ENCODE measurements at places on chromosomes 2 and 18. TPM values are rescaled to one million over a fixed set of nuclear protein-coding genes. Genes with fewer than 3 reads are reported as not detected.

DNA sequence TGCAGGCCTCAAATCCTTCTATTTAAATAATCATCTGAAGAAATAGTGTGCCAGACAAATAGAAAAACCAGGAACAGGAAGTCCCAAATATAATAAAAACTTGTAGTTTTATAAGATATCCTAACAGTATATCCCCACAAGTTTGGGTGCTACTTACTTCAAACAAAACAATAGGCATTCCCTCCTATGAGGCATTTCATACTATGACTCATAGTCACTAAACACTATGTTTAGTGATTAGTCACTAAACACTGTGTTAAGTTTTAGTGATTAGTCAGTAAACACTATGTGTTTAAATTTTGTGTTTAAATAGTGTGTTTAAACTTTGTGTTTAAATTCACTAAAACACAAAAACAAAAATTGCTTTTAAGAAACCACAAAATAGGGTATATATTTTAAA, 407.0 kb upstream of the CDH19 start:
- peak; percentile 59 for ATAC-seq

DNA sequence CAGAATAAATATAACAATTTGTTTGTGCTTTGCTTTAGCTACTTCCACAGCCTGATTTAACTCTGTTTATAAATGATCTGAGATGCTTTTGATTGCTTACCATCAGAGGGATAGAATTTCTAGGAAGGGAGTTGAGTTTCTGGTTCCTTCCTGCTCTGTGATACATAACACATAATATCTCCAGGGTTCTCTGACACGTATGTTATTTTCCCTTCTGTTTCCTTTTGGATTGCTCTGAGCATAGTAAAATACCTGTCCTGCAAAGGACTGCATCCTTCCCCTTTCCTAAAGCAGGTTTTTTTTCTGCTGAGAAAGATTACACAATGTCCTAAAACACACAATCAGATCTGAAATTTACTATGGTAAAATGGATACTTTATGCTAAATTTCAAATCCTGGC, 76.1 kb downstream of the CABYR start:
- ATAC-seq = no peak

DNA sequence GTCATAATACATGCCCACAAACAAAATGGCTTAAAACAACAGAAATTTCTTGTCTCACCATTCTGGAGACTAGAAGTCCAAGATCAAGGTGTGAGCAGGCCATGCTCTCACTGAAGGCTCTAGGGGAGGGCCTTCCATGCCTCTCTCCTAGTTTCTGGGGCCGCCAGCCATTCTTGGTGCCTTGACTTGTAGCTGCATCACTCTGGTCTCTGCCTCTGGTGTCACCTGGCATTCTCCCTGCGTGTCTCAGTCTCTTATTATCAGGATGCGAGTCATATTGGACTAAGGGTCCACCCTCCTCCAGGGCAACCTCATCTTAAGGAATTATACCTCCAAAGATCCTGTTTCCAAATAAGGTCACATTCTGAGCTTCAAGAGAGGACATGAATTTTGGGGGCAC, 76.1 kb downstream of the KCNF1 start:
- no peak for ATAC-seq

SOS1 gene
- total RNA-seq = 19.6 TPM

CXCR2 gene
- total RNA-seq = 18.7 TPM

LRRTM4 gene
- total RNA-seq = not detected

LYG1 gene
- total RNA-seq = 0.20 TPM

ANKRD53 gene
- total RNA-seq = 0.40 TPM

DNA sequence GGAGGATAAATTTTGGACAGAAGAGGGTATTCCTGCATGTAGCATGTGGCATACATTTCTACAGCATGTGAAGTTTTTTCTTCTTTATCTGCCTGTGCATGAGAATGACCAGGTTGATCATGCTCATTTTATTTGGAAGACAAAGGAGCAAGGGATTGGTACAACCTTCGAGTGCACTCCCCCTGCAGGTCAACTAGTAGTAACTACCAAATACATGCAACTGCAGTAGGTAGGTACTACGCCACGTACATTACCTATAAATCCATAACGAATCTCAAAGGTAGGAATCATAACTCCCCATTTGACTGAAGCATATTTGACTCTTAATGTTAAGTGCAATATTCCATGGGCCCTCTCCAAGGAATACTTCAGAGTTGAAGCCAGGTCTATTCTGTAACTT, 763.9 kb downstream of the TSN start:
- no peak for ATAC-seq

RBM44 gene
- total RNA-seq = 0.36 TPM

DNA sequence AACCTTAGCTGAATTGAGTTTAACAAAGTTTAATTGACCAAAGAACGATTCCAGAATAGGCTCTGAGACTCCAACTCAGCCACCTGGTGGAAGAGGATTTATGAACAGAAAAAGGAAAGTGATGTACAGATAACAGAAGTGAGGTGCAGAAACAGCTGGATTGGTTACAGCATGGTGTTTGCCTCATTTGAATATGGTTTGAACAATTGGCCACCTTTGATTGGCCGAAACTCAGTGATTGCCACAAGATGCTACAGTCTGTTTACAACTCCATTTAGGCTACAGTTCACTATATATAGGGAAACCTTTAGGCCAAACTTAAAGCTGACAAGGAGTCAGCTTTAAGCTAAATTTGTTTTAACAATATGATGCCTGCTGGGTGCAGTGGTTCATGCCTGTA, 28.1 kb upstream of the SLC35G4 start:
- ATAC-seq = no peak

NDC80 gene
- total RNA-seq = 9.7 TPM

Measured in esophagus mucosa (tissue), 1 donor.